Suprapubic skin (tissue), 4 donors: ENCODE measurements at places on chromosomes 2 and 18.

DNA sequence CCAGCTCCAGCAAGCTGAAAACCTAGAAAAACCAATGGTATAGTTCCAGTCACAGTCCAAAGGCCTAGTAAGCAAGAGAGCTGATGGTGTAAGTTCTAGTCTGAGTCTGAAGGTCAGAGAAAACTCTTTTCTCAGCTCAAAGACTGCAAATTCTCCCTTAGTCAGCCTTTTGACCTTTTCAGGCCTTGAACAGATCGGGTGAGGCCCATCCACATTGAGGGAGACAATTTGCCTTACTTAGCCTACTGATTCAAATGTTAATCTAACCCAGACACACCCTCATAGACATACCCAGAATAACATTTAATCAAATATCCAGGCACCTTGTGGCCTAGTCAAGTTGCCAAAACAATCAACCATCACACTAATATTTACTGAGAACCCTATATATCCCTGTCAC, 110.8 kb upstream of the KCNJ3 start:
- no peak for DNase-seq

DNA sequence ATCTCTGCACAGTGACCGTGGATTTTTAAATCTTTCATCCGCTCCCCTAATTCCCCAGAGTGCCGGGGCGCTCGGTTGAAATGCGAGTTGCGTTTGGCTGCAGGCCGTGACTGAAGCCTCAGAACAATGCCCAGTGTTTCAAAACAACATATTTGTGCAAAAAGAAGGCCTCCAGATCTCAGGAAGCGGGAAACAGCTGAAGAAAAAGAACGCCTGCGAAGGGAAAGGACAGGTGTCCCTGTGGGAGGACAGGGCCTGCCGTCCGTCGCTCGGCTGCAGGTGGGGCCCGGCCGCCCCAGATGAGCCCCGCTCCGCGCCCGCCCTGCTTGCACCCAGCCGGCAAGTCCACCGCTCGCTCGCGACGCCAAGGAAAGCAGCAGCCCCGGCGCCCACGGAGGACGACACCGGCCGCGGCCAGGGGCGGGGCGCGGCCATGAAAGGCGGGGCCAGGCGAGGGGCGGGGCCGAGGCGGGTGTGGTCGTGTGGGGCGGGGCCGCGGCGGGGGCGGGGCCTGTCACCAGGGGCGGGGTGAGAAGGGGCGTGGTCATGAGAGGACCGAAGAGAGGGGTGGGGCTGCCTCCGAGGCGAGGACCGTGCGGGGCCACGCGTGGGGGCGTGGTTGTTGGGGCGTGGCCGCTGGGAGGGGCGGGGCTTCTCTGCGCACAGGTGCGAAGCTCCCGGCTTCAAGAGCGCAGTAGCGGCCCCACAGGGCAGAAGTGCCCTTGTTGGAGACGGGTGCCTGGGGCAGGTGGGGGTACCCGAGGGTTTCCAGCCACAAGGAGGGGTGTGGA, 17.6 kb upstream of the BOK start:
- DNase-seq = peak; percentile 81

DNA sequence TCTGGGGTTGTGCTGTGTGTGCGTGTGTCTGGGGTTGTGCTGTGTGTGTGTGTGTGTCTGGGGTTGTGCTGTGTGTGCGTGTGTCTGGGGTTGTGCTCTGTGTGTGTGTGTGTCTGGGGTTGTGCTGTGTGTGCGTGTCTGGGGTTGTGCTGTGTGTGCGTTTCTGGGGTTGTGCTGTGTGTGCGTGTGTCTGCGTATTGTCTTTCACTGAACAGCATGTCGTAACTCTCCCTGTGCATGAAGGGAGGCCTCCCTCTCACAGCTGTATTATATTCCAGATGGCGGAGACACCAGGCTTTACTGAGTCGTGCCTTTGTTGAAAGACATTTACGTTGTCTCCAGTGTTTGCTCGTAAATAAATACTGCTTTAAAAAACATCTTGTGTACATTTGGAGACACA, 5.9 kb downstream of the ACKR3 start:
- no peak for DNase-seq

- DNase-seq = no peak
Observed at GRCh38 chr2:234467289-234467688, 29.6 kb downstream of the ARL4C start.

GRCh38 chr2:54657664-54658083, 65.8 kb upstream of the EML6 start:
- no peak for DNase-seq
